ENCODE measurements at places on chromosomes 13 and 19. TPM values are rescaled to one million over a fixed set of nuclear protein-coding genes. Genes with fewer than 3 reads are reported as not detected.

DNA sequence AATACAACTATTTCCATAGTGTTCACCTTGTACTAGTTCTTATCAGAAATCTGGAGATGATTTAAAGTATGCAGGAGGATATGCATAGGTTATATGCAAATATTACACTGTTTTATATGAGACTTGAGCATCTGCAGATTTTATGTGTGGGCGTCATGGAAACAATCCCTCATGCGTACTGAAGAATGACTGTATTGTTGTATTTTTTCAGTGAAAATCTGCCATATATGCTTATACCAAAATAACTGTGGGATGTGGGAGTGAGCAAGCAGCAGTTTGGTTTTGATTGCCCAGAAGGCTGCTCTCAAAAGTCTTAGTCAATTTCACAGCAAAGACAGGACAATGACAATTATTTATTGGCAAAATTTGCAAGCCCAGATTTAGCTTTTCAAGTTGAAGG lies 238.8 kb upstream of the PCDH20 start:
- no peak for DNase-seq

- DNase-seq, result no peak
These were observed 182.0 kb downstream of the RGCC start for GRCh38 chr13:41639237-41639904.

DNA sequence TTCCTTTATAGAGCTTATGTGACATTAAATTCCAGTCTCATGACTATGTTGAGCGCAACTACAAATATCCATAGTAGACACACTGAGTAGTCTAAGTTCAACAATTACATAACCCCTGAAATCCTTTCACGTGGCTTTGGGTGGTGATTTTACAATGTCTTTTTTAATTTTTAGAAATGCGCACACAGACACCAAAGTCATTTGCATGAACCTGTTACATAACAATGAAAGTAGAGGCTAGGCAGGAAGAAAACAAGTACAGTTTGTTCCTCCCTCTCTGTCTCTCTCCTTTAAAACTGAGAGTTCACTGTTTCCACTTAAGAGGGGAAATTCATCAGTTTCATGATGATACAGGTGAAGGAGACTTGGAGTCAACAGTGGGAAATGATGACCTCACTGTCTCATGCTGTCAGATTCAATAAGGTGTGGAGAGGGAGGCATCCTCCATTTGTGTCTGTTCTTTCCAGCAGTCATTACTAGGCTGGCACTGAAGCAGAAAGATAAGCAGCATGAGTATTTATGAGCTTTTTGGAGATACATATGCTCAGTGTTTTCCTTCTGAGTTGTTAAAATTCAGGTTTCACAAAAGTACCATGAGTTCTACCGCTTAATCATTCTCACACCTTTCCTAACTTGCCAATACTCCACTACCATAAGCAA lies 201.8 kb downstream of the LHFPL6 start:
- DNase-seq, result no peak

GRCh38 chr19:39502640-39503417 lies 4.1 kb downstream of the DLL3 start:
- no peak for DNase-seq

DNA sequence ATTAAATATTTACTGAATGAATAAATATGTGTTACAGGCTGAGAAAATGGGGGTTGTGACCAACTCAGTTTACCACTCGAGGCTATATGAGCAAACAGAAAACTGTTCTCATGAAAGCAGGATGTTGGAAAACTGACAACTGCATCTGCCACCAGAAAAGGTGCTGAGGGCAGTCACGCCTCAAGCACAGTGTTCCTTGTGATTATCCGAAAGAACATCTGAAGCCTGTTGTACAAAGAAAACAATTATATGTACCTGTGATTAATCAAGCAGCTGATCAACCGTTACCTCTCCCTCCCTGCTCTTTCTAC lies 6.2 kb upstream of the KLK13 start:
- no peak for DNase-seq

DNA sequence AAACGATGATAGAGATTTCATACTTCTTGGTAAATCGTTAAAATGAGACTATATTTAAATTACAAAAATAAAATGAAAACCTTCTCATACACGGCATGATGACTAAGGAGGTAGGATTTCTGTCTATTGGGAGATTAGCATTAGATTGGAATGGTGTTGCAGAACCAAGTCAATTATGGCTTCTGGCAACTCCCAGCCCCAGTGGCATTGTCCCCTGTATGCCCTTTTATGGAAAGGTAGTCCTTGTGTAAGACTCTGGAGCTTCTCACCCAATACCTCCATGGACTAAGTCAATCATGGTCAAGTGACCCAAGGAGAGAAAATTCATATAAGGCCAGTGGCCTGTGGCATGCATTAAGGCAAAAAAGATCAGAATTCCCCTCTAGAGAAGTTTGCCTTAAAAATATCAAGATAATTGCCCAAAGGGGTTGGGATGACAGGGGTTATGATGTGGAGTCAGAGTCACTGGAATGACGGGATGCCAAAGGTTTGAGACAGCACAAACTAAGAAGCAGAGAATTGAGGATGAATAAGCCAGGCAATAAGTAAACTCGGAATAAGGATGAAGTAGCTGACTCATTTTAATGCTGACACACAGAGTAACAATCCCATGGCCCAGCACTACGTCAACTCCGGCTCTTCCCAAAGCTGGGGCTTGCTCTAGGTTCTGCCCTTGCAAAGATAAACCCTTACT lies 57.8 kb upstream of the POSTN start:
- DNase-seq, result peak; percentile 48

GRCh38 chr13:83057119-83057518 lies 825.2 kb downstream of the SLITRK1 start:
- DNase-seq, result peak; percentile 34

DNA sequence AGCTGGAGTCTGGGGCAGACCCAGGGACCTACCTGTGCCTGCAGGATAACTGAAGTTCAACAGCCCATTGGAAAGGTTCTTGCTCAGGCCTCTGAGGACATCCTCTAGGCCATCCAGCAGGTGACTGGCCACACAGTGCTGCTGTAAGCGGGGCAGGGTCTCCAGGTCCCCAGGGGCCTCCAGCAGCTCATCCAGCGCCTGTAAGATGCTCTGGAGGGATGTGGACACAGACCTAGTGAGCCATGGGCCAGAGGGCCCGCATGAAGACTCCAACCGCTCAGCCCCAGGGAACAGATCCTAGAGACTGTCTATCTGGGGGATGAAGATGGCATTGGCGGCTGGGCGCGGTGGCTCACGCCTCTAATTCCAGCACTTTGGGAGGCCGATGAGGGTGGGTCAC lies 14.0 kb downstream of the ADGRE2 start:
- DNase-seq, result no peak

DNA sequence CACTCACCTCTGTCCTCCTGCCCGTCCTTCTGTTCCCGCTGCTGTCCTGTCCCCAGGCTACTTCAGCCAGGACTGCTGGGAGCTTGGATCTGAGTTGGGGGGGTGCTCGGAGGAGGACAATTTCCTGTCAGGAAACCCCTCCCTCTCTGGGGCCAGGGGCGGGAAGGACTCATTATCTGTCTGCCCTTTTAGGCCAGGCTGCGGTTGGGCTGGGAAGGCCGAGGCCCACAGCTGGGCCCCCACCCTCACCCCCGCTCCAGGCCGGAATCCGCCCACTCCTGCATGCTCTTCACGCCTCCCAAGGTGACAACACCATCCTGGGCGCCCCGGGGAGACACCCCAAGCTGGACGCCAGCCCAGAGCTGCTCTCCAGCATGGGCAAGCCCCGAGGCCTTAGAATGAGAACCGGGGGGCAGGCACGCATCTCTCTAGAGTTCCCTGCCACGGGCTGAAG lies at the start of gene EXOC3L2:
Gene EXOC3L2 (minus strand): TSS at position 74 of the 454 bp plus-strand sequence. CDS start 6,362 bp downstream, outside the sequence.
- DNase-seq, result no peak

- DNase-seq, result no peak
These were observed 43.7 kb upstream of the ADGRE5 start for GRCh38 chr19:14337510-14337909.

DNA sequence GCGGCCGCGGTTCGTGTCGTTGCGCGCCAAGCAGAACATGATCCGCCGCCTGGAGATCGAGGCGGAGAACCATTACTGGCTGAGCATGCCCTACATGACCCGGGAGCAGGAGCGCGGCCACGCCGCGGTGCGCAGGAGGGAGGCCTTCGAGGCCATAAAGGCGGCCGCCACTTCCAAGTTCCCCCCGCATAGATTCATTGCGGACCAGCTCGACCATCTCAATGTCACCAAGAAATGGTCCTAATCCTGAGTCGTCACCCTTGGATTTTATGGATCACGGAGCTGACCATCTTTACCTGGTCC lies 475 bp downstream of the MRPL57 start:
- DNase-seq, result no peak

DNA sequence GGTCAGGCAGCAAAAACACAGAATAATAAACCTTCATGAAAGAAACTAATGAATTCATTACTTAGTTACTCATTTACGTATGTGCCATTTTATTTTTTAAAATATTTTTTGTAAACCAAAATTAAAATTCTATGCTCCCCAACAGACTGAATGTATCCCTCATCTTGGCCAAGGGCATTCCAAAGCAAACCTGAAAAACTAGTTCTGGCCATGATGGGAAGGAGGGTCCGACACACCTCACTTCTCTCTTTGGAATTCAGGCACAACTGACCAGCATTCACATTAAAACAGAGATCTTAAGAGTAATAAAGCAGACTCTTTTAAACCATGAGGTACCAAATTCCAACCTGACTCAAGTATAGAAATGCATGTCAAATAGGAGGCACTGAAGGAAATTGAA lies 1576.9 kb upstream of the SPRY2 start:
- no peak for DNase-seq

- no peak for DNase-seq
These were observed 47.5 kb downstream of the NFIC start for GRCh38 chr19:3413796-3414327.

DNA sequence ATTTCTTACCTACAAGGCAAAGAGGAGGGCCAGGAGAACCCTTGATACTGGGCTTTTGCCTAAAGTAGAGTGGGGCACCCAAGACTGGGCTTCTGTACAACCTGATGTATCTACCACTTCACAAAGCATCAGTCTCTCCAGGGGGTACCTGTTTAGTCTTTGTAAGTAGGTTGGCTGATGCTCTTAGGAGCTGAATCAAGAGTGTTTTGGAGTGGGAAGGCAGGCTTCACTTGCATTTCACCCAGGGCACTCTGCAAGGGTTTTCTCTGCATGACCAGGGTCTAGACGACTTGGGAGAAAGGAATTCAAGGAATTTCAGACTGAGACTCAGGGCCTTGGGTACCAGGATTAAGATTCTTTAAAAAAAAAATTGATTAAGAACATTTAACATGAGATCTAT lies 361.5 kb downstream of the RFC3 start:
- no peak for DNase-seq

DNA sequence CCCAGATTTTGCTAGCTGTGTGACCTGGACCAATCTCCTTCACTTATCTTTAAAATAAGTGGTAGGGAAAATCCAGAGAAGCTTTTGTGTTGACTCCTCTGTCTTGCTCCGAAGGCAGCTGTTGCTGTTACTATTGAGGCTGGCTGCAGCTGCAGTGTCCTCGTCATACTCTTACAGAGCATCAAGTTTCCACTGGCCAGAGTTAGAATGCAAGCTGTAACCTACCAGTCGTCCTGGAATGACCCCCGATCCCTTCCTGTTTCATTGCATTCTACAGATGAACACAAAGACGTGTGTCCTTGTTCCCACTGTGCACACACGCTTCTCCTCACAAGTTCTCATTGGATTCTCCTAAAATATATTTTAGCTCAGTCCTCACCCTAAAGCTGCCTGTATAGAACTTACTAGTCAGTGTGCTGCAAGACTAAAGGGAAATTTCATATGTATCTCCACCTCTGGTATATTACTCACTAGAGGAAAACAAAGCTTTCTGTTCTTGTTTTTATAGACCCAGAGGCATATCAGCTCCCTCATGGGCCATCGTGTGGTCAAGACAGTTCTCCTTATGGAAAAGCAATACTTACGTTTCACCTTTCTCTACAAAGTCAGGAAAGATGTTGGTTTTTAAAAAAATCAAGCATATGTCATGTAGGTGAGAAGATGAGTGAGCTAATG lies 589.8 kb downstream of the LMO7 start:
- peak; percentile 98 for DNase-seq

DNA sequence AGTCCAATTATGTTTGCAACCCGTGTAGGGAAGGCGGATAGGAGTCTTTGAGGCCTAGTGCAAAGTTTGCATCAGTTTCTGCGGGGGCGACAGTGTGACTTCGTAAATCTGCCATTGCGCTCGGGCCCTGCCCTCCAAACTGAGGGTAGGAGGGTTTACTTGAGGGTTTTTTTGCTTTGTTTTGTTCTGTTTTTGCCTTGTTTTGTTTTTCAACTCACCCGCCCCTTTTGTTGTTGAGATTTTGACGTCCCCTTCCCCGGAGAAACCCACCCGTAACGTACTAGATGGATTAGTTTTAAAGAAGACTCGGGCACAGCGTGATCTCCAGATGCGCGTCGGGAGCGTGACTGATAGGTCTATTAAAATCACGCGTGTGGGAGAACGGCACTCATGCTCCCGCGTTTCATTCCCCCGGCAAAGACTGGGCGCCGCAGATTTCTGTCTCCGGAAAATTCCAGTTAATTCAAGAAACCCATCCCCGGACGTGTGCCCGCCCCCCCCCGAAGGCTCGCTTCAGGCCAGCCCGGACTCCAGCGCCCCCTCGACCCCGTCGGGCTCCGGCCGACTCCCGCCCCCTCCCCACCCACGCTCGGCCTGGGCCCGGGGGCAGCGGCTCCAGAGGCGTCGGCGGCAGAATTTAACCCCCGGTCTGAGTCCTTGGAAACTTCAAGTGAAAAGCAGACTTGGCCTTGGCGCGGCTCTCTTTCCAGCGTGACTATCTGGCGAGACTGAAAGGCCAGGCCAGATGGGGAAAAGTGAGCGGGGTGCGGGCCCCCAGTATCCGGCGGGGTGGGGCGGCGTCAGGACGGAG lies 5.0 kb downstream of the SOX1 start:
- DNase-seq, result no peak

DNA sequence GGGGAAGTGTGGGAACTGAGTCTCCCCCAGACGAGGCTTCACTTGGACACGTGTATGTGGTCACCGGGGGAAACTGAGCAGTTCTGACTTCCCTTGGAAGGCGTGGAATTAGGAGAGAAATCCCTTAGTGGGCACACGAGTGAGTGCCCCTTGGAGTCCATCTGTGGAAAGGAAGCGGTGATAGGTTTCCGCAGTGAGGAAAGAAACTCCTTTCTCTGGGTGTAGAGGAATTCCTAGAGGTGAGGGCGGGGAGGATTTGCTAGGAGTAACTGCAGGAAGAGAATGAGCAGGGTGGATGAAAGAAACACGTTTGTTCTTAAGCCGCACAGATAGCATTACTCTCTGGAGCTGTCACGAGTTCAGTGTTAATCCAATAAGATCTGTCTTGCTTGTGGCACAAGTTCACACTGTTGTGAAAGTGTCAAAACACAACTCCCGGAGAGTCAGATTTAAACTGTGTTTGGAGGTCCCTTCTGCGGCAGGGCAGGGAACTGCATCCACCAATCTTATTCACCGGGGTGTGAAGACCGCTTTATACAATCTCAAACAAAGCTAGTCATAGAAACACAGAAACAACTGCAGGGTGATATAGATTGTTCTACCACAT lies 1.2 kb downstream of the KL start:
- DNase-seq, result no peak

- DNase-seq, result peak; percentile 26
These were observed at the start of gene MCF2L for GRCh38 chr13:112968910-112969691. MCF2L (plus strand) TSS chr13:112969214; CDS start chr13:112969380, 166 bp downstream.

Gene SRRM5
- total RNA-seq, result 0.10 TPM

Gene SIGLEC7
- total RNA-seq, result not detected

Gene C19orf38
- total RNA-seq, result 1.1 TPM

Gene PDE4C
- total RNA-seq, result not detected

Gene GIPR
- not detected for total RNA-seq

Gene ITGBL1
- total RNA-seq, result 94.7 TPM

Gene ARGLU1
- total RNA-seq, result 59.6 TPM

Gene ATXN8OS
- total RNA-seq, result not detected

All from myocyte (in vitro differentiated cells).